ENCODE measurements at places on chromosomes 6 and 20.

- DNase-seq, result no peak
Observed at GRCh38 chr20:61771805-61772350, 293.8 kb downstream of the TAF4 start.

- DNase-seq, result no peak
Observed at GRCh38 chr6:76381612-76382011, 309.1 kb upstream of the IMPG1 start.

- no peak for DNase-seq
Observed at GRCh38 chr20:32524829-32525501, 60.2 kb downstream of the NOL4L start.

DNA sequence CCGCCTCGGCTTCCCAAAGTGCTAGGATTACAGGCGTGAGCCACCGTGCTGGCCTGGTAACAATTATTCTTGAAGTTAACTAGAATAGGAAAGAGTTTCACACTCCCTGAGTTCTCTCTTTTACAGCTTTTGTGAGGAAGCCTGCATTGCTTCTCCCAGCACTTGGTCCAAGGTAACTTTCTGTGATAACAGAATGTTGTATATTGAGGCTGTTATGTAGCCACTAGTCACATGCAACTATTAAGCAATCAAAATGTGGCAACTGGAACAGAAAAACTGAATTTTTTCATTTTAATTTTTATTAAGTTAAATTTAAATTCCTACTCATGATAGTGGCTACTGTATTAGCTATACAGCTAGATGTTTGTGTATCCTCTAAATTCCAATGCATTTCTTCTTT, 2.5 kb downstream of the TRIM38 start:
- no peak for DNase-seq

- no peak for DNase-seq
Observed at GRCh38 chr6:168201383-168201782, 118.2 kb downstream of the DACT2 start.

DNA sequence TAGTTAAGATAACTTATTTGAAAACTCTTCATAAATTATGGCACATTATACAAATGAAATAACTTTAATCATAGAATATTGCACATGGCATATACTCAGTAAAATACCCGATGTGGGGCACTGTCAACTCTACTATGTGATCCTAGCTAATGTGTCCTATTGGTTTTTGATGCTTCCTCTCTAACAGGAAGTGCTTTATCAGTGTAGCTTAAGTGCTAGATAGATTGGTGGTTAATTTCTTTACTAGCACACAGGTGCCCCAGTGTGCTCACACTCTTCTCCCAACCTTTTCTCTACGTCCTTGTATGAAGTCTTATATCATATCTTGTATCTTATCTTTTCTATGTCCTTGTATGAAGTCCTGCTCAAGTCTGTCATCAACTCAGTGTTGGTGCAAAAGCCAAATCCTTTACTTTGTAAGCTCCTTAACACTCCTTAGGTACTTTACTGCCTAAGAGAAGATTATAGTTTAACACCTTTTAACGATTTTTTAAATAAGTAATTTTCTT, 358.9 kb downstream of the CENPW start:
- no peak for DNase-seq
